ENCODE measurements at places on chromosomes 3 and 15.
A peak's percentile ranks its signal among the peaks of the same experiment; 100 is the strongest.

- DNase-seq: peak; percentile 72
Observed at GRCh38 chr3:108662142-108662738, 72.7 kb downstream of the DZIP3 start.

- DNase-seq: no peak
Observed at GRCh38 chr3:39936848-39937247, 127.4 kb downstream of the MYRIP start.

DNA sequence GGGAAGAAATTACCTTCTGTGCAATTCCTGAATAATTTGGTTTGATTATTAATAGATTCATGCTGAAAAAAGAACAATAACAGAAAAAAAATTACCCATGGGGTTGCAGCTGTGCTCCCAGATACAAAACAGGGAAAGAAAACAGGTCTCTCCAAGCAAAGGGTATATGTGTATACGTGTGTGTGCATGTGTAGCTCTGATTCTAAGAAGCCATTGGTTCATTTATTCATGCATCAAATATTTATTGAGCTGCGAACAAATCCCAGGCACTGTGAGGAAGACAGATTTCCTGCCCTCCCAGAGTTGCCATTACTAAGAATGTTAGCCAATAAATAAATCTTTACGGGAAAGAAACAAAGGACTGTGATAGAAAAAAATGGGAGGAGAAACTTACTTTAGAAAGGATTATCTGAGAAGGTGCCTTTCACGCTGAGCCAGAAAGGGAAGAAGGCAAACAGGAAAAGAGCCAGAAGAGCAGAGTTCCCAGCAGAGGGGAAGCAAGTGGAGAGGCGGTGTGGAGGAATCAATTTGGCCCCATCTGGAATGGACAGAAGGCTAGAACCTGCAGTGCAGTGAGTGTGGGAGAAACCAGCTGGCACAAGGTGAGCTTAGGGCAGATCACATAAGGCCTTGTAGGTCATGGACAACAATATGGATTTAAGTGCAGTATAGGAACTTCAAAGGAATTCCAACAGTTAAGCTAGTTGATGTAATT, 20.7 kb downstream of the CHL1 start:
- no peak for DNase-seq

- DNase-seq: no peak
Observed at GRCh38 chr15:78000927-78001249, 76.6 kb downstream of the TBC1D2B start.

DNA sequence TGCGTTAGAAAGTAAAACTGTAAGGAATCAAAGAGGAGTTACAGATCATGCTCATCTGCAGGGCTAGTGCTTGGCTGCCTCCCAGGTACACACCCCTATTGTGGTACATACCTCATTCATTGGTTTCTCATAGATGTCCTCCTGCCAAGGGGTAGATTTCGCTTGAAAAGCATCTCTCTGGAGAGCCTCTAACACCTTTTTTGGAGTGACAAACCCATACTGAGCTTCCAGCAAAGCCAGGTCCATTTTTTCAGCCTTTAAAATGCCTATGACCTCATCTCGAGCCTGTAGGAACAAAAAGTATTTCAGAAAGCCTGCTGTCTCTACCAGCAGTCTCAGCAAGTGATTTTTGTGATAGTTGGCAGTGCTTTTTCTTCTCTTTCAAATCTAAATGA, 112.1 kb downstream of the CMSS1 start:
- peak; percentile 86 for DNase-seq

- peak; percentile 91 for DNase-seq
Observed at GRCh38 chr3:159854500-159855124, 134.0 kb upstream of the IL12A start.

- DNase-seq: no peak
Observed at GRCh38 chr3:126417981-126418530, 23.3 kb downstream of the CFAP100 start.

DNA sequence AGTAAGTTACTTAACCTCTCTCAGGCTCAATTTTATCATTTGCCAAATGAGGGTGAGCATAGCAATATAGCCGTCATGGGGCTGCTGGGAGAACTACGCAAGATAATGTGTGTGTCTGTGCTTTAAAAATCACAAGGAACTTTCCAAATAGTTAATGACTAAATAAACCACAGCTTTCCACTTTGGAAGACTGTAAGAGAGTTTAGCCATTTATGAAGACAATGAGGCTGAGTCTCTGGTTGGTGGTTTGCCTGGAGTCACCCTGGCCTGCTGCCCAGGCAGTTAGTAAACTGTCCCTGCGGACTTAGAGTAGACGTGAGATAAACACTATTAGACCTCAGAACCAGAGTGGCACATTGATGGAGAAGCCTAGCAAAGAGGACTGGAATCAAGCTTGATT, 357.7 kb downstream of the CLSTN2 start:
- peak; percentile 93 for DNase-seq

DNA sequence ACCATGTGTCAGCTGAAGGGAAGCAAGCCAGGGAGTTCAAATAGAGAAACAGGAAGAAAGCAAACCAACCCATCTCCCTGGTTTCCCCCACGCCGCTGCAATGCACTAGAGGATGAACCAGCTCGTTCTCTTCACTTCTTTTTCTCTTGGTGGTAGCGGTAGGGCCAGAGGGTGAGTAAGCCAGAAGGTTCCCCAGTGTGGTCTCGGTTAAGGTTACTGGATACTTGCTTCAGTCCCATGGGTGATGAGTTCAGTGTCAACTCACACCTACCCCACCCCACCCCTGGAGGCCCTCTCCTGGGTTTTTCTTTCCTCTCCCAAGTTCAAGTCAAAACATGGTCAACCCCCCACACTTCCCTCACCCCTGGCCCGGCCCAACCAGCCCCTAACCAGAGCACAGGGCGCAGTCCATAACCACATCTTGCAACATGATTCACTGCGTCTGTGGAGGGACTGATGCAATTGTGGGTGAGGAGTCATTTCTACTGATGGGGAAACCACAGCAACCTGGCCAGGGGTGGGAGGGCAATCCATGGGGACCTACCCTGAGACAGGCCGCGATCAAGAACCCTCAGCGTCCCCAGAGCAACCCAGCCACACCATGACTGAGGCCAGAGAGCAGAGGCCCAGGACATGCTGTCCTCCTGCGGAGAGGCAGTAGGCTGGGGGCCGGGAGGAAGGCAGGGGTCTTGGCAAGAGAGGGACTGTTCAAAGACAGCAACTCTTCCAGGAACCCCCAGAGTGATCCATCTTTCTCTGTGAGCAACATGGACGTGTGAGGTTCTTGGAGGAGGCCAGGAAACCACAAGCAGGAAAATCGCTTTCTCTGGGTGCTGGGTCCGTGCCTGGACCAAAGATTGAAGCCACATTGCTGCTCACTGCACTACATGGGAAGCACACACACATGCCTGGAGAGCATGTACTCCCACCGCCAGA, 276.6 kb downstream of the UACA start:
- DNase-seq: peak; percentile 98

- no peak for DNase-seq
Observed at GRCh38 chr3:16106050-16106449, 68.4 kb upstream of the GALNT15 start.

GRCh38 chr3:126582311-126582710, 23.6 kb upstream of the C3orf22 start:
- no peak for DNase-seq

DNA sequence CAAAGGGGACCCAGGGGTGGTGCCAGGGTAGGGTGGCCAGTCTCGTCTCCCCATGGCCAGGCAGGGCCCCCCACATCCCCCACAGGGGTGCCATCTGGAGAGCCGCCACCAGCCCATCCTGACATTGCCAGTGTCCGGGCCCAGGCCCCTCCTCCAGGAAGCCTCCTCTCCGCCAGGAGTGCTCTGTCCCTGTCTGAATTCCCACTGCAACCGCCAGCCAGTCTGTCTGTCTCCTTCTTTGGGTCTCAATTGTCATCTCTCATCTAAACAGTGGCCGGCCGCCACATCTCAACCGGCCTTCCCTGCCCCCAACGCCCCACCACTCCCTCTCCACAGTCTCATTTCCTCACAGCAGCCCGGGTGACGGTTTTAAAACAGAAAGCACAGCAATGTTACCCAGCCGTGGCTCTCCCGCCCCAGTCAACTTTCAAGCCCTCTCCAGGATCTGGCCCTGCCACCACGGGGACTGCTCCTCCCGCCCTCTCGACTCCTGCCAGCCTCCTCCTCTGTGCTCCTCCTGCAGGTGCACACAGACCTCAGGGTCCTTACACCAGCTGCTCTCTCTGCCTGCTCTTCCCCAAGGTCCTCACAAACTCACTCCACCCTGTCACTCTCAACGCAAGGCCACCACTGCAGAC, 57.0 kb downstream of the IQSEC1 start:
- DNase-seq: no peak

Measured in fibroblast of upper back skin (primary cell).